ENCODE measurements at places on chromosomes 5 and 9.

DNA sequence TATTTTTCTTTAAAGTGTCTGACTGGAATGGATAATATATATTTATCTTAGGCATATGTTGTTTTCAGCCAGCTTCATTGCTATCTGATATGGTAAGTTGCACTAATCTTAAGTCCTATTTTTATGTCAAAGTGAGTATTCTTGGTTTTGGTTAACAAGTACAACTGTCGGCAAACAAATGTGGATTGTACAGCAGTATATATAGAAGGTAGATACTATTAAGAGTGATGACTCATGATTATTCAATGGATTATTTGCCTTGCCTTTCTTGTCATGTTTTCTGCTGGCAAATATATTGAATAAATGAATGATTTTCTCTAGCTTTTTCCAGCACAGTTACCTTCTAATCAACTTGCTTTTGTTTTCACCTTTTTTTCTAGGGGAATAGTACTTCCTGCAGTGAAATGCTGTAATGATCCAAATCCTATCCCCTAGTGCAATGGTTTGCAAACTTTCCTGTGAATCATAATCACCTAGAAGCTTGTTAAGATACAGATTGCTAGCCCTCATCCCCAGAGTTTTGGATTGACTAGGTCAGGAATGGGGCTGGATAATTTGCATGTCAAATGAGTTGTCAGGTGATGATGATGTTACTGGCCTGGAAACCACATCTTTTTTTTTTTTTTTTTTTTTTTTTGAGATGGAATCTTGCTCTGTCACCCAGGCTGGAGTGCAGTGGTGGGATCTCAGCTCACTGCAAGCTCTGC lies 60.8 kb upstream of the ARRDC3 start:
- DNase-seq = no peak

- DNase-seq = no peak
Observed at GRCh38 chr5:5340206-5340729, 82.2 kb upstream of the ICE1 start.

GRCh38 chr5:13303445-13303844 lies 641.0 kb downstream of the DNAH5 start:
- no peak for DNase-seq

DNA sequence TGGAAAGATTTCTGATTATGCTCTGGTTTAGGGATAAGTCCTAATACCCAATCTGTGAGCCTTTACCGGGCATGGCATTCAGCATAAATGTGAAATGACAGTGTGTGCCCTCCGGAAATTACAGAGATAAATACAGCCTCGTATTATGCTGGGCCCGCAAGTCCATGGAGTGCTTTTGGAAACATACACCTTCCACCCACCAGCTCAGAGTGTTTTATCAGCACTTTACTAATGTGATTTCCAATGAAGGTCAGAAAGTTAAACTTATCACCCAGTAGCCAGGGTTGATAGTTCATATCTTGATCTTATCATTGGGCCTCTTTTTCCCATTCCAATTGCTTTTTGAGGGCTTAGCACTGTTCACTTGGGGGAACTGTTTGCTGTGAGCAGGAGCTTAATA lies 94.8 kb downstream of the SGCD start:
- no peak for DNase-seq

DNA sequence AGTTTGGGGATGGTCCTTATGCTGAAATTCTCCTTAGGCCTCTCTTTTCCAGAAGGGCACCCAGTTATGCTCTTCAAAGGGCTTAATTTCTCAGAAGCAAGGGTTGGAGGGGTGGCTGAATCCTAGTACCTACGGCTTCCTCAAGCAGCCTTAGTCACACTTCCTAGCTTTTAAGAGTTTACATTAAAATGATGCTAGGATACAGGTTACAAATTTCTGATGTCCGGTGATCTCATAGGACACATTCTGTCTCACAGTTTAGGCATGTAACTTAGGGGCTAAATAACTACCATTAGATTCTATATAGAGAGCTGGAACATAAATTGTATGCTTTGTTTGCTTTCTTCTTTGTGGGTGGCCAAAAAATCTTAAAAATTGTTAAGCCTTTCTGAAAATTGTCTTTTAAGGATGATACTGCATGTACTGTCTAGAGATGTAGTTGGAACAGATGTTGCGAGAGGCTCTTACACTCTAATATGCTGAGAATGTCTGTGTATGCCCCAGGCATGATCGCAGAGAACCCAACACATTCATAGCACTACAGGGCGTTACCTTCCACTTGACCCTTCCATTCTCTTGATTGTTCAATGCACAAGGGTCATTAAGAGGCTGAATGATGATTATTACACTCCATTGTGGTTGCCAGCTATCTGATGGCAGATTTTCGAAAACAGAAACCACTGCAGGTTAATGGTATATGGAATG lies 139.1 kb downstream of the TMEM38B start:
- no peak for DNase-seq

GRCh38 chr5:6498968-6499367 lies 50.3 kb downstream of the UBE2QL1 start:
- DNase-seq = no peak

GRCh38 chr5:19018822-19019221 lies 969.2 kb downstream of the CDH18 start:
- no peak for DNase-seq

Data from activated effector memory CD4-positive, alpha-beta T cell treated with Interleukin-2 at 50 U/mL for 16 hours (primary cell).